Kidney glomerular epithelial cell (primary cell): ENCODE measurements at places on chromosomes 16 and 17.

- DNase-seq: no peak
These were observed 11.5 kb downstream of the CREBBP start for GRCh38 chr16:3868967-3869366.

- no peak for DNase-seq
These were observed 128.2 kb upstream of the XYLT1 start for GRCh38 chr16:17598968-17599367.

- no peak for DNase-seq
These were observed 6.9 kb upstream of the SLC7A6 start for GRCh38 chr16:68257251-68257905.

DNA sequence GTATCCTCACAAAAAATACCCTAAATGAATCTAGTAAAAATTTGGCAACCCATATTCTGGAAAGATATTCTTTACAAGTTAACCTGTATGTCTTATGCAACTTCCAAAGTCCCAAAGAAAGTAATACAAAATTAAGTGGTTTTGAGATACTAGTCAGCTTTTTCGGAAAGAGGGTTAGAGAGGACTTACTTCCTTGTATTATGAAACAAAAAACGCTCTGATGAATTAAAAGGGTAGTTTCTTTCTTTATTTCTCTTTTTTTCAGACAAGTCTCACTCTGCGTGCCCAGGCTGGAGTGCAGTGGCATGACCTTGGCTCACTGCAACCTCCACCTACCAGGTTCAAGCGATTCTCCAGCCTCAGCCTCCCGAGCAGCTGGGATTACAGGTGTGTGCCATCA, 51.6 kb downstream of the KANSL1 start:
- DNase-seq: no peak

DNA sequence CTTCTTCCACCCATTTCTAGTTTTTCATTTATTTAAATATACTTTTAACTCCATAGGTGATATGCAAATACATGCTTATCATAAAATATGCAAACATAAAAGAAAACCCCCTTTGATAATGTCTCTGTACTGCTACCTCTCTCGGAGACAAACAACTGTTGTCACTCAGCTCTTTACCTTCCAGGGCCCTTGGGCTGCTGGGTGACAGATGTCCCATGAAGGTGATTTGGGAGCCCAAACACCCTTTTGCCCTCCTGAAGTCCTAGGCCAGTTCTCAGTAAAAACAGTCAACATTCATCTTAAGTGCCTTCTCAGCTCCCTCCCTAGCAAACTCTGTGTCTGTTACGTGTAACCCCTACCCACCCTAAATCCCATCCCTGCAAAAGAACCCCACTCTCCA, 37.5 kb downstream of the CHD9 start:
- no peak for DNase-seq

- no peak for DNase-seq
These were observed 38.5 kb downstream of the VPS53 start for GRCh38 chr17:676060-676700.

- no peak for DNase-seq
These were observed 3.7 kb downstream of the C16orf89 start for GRCh38 chr16:5062051-5062450.

GRCh38 chr17:64092113-64092512, 37.8 kb downstream of the ERN1 start:
- DNase-seq: no peak

DNA sequence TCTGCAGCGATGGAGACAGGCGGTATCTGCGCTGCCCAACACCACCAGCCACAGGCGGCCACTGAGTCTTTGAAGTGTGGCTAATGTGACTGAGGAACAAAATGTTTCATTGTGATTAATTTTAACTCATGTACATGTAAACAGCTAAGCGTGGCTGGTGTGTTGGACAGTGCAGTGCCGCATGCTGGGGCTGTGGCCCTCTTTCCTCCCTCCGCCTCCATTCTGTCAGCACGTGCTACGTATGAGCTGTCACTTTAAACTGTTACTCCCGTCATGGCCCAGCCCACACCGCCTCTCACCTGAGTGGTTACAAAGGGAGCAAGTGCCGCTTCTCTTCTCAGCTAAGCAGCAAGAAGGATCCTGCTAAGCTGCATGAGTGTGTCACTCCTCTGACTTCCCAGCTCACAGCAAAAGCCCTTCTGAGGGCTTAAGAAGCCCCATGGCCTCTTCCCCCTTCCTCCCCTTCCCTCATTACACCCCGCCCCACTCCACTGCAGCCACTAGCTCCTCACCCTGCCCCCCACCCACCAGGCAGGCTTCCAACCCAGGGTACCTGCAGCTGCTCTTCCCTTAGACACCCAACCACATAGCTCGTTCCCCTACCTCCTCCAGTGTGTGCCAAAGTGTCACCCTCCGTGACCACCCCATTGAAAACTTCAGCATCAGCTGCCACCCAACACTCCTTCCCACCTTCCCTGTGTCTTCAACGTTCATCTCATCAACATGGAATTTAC, 15.0 kb downstream of the HASPIN start:
- DNase-seq: peak; percentile 36

GRCh38 chr17:72492941-72493340, 372.1 kb downstream of the SOX9 start:
- DNase-seq: no peak

DNA sequence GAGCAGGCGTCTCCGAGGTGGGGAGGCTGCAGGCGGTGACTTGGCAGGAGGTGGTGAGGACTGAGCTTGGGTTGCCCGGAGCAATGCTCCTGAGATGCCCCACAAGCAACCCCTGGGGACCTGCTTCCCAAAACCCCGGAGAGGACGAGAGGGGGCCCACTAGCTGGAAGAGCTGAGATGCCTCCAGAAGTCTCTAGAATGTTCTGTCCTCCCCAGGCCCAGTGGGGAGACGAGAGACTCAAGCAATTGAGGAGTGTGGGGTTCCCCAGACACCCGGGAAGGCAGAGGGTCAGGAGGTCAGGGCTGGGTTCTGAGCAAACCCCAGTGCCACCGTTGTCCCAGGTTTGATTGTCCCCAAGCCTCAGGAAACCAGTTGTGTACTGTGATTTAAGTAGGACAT, 21.2 kb upstream of the ATP2C2 start:
- no peak for DNase-seq

DNA sequence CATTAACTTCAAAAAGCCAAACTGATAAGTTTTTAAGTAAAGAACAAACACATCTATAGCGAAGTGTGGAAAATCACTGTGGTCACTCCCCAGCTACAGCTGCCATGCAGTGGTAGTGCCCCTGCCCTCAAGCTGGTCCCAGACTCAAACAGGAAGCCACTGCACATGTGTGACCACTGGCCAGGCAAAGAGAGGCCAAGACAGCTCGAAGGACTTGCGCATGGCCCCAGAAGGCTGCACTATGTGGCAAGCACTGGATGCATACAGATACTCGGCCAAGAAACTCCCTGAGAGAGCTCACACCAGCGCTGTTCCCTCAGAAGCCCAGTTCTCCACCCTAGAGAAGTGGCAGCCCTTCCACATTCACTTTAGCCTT, 82.4 kb downstream of the ANKRD11 start:
- no peak for DNase-seq

GRCh38 chr16:49970797-49971431, 54.1 kb upstream of the CNEP1R1 start:
- DNase-seq: no peak

GRCh38 chr17:2395258-2396181, 5.3 kb downstream of the MNT start:
- peak; percentile 25 for DNase-seq

DNA sequence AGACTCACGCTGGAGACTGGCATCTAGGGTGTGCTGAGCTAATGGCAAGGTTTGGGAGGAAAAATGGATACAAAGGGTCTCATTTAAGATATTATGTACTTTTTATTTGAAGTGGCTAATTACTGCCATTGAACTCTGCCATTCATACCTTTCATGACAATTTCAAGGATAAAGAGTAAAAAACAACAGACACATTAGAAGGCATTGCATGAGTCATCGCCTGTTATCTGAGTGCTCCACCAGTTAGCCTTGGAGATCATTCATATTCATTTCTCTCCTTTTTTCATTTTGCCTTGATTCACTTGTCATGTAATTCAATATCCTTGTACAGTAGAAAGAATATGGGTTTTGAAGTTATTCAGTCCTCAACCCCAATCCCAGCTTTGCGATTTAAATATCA, 109.5 kb downstream of the CDH8 start:
- DNase-seq: no peak

GRCh38 chr17:81466564-81467472, 45.8 kb downstream of the ACTG1 start:
- DNase-seq: no peak

DNA sequence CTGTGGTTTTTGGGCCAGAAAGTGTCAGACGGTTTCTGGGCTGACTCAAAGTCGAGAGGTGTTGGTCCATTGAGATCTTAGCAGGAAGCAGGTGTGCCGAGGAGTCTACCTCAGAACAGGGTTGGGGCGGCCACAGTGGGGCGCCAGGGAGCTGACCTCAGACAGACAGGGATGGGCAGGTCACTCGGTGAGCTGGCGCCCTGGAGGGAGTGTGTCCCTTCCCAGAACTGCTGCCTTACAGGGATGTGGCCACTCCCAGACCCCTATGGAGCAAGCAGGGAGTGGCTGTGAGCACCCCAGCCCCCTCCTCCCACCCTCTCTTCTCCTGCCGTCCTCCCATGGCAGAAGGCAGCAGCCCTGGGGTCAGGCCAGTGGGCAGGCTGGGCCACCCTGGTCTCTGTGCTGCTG, 14.0 kb upstream of the DPEP1 start:
- DNase-seq: no peak

GRCh38 chr16:49725651-49726050, 130.3 kb downstream of the ZNF423 start:
- DNase-seq: no peak

- DNase-seq: no peak
These were observed 52.1 kb upstream of the TMEM132E start for GRCh38 chr17:34527136-34527907.

DNA sequence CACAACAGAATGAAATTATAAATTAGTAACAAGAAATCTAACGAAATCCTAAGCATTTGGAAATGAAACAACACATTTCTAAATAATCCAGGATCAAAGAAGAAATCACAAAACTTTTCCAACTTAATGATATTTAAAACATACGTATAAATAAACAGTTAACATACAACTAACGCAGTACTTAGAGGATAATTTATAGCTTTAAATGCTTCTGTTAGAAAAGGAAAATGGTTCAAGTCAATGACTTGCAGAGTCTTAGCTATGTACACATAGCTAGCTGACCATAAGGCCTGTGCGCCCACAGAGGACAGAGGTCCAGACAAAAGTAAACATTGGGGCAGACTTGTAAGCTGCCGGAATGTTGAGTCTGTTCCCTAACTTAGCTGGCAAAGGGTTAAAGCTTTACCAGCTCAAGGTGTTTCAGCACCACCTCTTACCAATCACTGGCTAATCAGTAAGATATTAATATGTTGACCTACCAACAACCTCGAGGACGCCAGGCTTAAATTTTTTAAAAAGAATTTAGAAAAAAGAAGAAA, 84.6 kb downstream of the PARN start:
- DNase-seq: peak; percentile 28

- peak; percentile 43 for DNase-seq
These were observed at the start of gene LRRC37B for GRCh38 chr17:32006957-32007462. LRRC37B (plus strand) TSS chr17:32007383; CDS start chr17:32021393, 14,010 bp downstream.

- DNase-seq: no peak
These were observed 41.5 kb downstream of the GLG1 start for GRCh38 chr16:74565378-74565777.

DNA sequence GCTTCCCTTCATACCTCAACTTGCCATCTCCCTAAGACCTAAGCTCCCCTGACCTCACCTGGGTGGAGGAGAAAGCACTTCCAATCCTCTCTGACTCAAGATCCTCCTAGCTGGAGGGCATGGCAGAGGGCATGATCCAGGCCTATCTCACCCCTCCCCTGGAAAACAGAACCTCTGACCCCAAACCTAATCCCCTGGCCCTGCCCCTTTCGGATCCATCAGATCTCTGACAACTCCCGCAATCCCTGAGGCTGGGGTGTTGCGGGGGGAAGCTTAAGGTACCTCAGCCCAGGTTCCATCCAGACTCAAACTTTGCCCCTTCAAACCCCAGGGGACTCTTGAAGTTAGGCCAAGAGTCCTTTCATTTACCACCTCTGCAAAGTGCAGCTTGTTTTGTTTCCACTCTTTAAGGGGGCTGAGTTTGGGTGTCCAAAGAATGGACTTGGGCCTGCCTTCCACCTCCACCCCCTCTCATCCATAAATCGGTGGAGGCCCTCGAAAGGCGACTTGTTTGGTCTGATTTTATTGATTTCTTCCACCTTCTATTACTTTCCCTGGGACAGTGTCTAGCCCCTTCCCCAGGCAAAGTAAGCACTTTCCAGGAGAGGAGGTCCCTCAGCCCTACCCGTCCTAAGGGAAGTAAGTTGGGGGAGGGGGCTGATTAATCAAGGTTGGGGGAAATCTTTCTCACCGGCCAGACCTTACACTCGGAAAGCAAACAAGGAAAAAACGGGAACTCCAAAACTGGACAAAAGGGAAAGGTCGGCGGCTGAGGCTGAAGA, 2.6 kb downstream of the EPOP start:
- no peak for DNase-seq

GRCh38 chr17:49708515-49709183, 885 bp upstream of the SLC35B1 start:
- DNase-seq: no peak

- DNase-seq: no peak
These were observed 432.2 kb upstream of the KIF2B start for GRCh38 chr17:53390575-53390974.

- no peak for DNase-seq
These were observed 9.1 kb upstream of the MED9 start for GRCh38 chr17:17467720-17468119.

GRCh38 chr16:6281274-6281673, 1051.4 kb upstream of the RBFOX1 start:
- no peak for DNase-seq

- DNase-seq: peak; percentile 26
These were observed 16.7 kb downstream of the KRABD2 start for GRCh38 chr17:8359769-8360168.

- no peak for DNase-seq
These were observed 10.0 kb upstream of the IRX3 start for GRCh38 chr16:54296543-54296942.

- no peak for DNase-seq
These were observed 15.0 kb downstream of the CD300E start for GRCh38 chr17:74608511-74608910.

DNA sequence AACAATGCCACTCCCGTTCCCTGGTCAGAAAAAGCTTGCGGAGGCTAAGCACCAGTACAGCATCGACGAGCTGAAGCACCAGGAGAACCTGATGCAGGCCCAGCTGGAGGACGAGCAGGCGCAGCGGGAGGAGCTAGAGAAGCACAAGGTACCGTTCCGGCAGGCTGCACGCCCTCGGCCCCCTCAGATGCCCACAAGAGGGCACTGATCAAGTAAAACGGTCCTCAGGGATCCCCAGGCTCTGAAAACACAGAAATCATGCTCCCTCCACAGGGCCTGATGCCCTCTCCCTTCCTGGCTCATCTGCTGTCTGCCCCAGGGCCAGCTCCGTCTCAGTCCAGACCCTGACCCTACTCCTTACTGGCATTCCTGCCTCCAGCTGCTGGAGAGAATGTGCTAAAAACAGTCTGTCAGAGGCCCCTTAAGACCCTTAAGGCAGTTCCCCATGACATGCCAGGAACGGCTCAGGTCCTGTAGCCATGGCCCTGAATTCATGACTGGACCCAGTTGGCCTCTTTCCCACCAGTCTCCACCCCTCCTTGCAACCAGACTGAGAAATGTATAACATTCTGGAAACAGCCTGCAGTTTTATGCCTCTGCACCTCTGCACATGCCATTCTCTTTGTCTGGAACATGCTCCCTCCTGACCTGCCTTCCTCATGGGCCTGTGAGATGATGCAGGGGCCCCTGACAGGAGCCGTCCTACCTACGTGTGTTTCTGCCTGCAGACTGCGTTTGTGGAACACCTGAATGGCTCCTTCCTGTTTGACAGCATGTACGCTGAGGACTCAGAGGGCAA, 21.8 kb downstream of the DRC3 start:
- no peak for DNase-seq

GRCh38 chr17:70078549-70078948, 3.5 kb downstream of the KCNJ16 start:
- peak; percentile 31 for DNase-seq
